ENCODE measurements at places on chromosomes 16 and 17.

DNA sequence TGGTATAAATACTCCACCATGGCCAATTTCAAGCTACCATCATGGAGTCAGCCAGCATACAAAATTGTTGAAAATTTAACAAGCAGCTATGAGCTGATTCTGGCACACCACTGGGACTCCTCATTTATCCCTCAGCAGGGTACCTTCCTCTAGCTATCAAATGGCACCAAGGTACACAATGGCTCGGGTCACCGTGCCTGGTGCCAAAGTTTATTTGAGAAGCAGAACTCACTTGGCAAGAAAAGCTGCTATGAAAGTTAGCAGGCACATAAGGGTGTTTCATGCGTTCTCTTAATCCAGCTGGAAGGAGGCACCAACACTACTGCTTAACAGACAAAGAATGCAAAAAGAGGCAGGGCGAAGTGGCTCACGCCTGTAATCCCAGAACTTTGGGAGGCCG is 51.6 kb downstream of the IKZF3 start:
- no peak for DNase-seq

DNA sequence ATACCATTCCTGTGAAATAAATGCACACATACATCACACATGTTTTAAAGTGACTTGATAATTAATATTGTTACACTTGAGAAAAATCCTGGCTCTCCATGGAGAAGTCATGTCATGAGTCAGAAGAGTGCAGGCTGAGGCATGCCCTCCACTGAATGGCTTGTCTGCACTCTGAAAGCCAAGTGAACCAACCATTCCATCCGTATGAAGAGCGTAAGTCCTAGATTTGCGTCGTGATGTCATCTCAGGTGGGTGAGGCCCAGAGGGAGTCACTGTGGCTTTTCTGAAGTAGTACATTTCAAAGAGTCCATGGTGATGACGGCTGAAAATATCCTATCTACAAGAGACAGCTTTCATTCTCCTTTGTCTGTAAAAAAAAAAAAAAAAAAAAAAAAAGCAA is 83.5 kb upstream of the IRX5 start:
- no peak for DNase-seq

GRCh38 chr16:1313721-1314369 is 4.4 kb downstream of the UBE2I start:
- no peak for DNase-seq

DNA sequence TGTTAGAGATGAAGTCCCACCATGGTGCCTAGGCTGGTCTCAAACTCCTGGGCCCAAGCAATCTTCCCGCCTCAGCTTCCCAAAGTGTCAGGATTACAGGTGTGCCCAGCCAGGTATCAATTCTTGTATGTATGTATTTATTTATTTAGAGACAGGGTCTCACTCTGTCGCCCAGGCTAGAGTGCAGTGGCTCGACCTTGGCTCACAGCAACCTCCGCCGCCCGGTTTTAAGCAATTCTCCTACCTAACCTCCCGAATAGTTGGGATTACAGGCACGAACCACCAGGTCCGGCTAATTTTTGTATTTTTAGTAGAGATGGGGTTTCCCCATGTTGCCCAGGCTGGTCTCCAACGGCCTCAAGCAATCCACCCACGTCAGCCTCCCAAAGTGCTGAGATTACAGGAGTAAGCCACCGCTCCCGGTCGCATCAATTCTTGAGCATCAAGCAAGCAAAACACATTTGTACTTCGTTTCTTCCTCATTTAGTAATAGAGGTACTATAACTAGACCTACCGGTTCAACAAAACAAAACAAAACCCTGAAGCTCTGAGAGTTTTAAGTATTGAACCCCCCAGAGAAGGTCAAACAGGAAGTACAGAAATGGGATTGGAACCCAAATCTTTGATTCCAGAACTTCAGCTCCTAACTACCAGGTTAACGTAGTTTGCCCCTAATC is 1.0 kb upstream of the ZNF500 start:
- DNase-seq: peak; percentile 36

- DNase-seq: peak; percentile 59
Measured at GRCh38 chr17:7634384-7634783, 4.4 kb downstream of the SHBG start.
